RWPE1 (cell line): ENCODE measurements at places on chromosomes 4 and X.

DNA sequence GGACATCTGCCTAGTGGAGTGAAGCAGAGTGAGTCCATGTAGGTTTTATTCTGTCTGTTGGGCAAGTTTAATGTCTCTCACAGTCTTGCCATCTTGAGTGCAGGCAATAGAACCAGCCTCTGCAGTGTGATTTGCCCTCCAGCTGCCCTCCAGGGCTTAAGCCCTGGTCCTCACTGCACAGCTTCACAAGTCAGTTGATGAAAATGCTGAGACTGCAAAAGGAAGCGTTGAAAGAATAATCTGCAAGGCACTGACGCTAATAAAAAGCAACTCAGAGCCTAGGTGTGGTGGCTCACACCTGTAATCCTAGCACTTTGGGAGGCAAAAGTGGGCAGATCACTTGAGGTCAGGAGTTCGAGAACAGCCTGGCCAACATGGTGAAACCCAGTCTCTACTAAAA lies 54.1 kb upstream of the PHOX2B start:
- no peak for DNase-seq

DNA sequence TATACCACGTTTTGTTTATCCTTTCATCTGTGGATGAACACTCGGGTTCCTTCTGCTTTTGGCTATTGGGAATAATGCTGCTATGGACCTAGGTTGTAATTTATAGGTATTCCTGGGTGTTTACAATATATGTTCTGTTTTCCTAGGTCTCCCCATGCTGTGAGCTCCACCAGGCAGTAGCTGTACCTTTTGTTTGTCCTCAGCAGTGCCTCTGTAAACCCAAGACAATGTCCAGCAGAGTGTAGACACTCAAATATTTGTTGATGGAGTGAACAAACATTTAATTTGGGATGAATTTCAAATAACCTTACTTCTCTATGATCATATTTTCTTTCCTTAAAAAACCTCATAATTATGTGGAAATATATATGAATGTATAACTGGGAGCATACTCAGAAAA lies 259.5 kb upstream of the BOD1L1 start:
- no peak for DNase-seq

- no peak for DNase-seq
Observed at GRCh38 chr4:165418073-165418472, 39.3 kb downstream of the CPE start.

- no peak for DNase-seq
Observed at GRCh38 chrX:578531-578930, 52.1 kb upstream of the SHOX start.

DNA sequence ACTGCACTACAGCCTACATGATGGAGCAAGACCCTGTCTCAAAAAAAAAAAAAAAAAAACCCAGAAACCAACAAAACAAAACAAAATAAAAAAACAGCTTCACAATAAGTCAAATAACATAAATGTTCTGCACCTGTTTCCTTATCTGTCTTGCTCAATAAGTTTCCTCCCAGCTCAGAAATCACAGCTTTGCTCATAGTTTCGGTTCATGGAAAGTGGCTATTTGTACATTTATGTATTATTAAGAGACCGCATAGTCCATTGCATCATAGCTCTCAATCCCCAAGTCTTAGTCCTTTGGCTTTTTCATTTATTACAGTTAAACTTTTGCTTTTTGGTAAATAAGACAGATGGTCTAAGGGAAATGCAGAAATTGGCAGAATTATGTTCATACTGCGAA lies 24.4 kb upstream of the CFAP299 start:
- no peak for DNase-seq

DNA sequence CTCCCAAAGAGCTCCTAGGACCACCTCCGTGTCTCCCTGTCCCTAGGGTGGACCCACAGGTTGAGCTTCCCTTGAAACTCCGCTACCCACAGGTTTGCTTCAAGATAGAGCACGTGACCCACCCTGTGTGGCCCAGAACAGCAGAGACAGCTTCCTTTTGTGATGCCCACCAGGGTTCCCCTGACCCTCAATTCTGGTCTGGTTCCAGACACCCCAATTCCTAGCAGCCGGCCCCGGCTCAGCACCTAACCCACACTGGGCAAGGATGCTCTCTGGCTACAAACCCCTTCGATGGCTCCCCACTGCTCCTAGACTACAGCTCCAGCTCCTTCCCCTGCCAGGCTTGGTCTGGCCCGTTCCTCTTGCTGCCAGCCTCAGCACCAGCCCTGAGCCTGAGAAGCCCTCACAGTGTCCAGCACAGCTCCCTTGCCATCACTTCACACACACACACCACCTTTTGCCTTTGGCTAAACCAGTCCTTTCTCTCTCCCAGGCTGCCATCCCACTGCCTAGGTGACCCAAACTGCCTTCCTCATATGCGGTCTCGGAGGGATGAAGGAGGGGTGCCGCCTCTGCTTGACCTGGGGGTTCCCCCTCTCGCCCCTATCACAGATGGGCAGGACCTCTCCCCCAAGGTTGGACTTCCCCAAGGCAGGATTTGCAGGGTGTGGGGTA lies 6.2 kb downstream of the PNCK start:
- no peak for DNase-seq

DNA sequence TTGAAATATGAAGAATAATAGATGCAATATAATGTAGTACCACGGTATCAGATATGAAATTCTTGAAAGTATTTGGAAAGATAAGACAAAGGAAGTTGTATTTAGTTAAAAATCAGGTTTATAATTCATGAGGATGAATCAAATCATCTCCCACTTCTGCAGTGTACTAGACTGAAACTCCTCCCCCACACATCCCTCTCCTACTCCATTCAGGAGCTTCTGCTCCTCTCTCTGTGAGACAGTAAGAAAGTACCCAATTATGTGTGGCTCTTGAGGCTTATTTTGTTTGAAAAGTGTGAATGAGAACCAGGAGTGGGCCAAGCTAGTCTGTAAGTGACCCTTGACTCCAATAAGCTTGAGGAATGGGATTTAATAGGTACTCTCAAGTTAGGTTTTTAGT lies 9.5 kb downstream of the SLAIN2 start:
- DNase-seq = no peak

DNA sequence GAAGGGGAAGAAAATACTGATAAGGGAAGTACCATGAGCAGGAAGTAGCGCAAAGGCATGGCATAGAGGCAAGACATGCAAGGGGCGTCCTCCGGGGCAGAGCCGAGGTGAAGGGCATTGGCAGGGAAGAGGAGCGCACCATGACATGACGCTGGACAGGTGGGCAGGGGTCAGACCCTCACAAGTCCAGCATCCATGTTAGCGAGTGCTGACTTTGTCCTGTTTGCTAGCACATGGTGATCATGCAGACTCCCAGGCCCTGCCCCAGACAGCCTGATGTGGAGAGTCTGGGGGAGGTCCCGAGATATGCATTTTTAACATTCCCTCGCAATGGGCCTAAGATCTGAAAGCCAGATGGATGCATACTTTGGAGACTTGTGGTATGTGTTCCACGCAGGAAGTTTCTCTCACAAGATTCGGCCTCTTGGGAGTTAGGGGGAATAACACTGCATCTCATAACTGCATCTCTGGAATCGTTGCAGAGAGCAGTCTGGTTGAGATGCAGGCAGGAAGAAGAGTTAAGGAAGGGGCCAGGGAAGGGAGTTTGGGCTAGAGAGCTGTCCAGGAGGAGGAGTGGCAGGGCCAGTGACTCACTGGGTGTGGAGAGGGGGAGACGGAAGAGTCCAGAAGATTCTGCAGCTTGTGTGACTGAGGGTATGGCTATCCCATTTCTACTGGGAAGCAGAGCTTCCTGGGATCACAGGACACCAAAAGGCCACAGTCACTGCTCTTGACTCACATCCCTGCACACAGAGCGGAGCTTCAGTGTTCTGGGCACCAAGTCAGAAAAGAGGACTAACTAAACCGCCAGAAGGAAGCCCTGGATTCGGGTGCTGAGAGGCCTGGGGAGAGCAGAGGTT lies 59.7 kb downstream of the FAM184B start:
- DNase-seq = peak; percentile 13

GRCh38 chr4:100823066-100823992 lies 305.5 kb upstream of the EMCN start:
- DNase-seq = peak; percentile 50

GRCh38 chr4:101289306-101289705 lies 58.0 kb downstream of the PPP3CA start:
- DNase-seq = no peak

DNA sequence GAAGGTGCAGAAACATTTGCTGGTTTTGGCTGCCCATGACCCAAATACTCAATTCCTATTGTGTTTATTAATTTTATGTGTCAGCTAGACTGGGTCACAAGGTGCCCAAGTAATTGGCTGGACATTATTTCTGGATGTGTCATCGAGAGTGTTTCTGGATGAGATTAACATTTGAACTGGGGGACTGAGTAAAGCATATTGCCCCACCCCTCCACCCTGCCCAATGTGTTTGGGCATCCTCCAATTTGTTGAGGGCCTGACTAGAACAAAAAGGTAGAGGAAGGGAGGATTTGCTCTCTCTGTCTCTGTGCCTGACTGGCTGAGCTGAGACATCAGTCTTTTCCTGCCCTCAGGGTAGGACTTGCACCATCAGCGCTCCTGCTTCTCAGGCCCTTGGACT lies 29.7 kb upstream of the LCORL start:
- no peak for DNase-seq

DNA sequence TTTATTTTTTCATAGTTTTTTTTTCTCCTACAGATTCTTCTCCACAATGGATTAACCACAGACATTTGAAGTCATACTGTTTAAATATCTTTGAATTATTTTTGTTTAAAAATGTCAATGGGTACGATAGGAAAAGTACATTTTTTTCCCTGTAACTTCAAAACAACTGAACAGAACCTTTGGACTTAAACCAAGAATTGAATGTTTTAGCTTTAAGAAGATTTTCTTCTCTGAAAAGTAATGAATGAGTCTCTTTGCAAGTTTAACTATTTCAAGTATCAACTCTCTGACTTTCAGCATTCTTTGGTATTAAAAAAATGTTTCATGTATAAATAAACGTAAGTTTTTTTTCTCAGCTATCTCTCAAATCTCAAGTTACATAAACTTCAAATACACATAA lies 364.3 kb downstream of the FBXO8 start:
- DNase-seq = no peak

- peak; percentile 26 for DNase-seq
Observed at GRCh38 chrX:39772057-39772832, 325.5 kb downstream of the BCOR start.

GRCh38 chr4:53943345-53944085 lies 120.9 kb downstream of the CHIC2 start:
- DNase-seq = peak; percentile 76

DNA sequence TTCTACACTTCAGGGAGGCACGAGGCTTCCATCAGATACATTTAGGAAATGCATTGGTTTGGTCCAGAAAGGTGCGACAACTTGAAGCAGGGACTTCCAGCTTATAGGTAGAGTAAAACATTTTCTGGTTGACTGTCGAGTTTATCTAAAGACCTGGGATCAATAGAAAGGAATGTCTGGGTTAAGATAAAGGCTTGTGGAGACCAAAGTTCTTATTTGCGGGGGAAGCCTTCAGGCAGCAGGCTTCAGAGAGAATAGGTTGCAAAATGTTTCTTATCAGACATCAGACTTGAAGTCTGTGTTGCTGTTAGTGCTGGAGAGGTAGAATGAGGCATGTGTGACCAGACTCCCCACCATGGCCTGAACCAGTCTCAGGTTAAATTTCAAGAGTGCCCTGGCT lies 190.3 kb downstream of the TRIML1 start:
- DNase-seq = no peak

- DNase-seq = no peak
Observed at GRCh38 chrX:16756724-16757123, 29.5 kb upstream of the TXLNG start.

DNA sequence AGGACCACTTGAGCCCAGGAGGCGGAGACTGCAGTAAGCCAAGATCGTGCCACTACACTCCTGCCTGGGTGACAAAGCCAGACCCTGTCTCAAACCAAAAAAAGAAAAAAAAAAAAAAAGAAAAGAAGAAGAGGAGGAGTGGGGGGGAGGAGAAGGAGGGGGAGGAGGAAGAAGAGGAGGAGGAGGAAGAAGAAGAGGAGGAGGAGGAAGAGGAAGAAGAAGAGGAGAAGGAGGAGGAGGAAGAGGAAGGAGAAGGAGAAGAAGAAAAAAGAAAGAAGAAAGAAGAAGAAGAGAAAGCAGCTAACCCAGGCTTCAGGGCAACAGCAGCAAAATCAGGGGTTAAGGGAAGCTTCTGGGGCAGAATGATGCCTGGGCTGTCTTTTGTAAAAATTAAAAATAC lies 27.5 kb downstream of the VMA21 start:
- no peak for DNase-seq

DNA sequence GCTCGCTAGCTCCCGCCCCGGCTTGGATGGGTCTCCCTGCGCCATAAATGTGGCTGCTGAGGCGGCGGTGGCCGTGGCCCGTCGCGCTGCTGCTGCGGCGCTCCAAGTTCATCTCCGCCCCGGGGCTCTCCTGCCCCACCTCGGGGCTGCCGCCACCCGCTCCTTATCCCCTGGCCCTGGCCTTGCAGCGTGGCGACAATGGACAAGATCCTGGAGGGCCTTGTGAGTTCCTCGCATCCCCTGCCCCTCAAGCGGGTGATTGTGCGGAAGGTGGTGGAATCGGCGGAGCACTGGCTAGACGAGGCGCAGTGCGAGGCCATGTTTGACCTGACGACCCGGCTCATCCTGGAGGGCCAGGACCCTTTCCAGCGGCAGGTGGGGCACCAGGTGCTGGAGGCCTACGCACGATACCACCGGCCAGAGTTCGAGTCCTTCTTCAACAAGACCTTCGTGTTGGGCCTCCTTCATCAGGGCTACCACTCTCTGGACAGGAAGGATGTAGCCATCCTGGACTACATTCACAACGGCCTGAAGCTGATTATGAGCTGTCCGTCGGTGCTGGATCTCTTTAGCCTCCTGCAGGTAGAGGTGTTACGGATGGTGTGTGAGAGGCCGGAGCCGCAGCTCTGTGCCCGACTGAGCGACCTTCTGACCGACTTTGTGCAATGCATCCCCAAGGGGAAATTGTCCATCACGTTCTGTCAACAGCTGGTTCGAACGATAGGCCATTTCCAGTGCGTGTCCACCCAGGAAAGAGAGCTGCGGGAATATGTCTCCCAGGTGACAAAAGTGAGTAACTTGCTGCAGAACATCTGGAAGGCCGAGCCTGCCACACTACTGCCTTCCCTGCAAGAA lies 763 bp downstream of the USP38 start:
- DNase-seq = peak; percentile 16

DNA sequence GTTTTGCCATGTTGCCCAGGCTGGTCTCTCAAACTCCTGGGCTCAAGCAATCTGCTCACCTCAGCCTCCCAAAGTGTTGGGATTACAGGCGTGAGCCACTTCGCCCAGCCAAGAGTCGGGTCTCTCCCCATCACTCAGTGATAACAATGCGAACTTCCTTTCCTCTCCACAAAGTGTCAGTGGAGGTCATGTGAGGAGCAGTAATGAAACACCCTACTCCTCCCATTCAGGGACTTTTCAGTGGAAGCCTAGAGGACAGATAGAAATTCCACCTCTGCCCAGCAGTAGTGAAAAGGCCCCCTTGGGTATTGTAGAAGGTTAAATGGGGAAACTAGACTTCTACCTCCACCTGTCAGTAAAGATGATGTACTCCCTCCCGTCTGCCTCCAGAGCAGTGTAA lies 141.9 kb upstream of the STK26 start:
- no peak for DNase-seq

GRCh38 chrX:153065389-153065788 lies 6.9 kb upstream of the PNMA6A start:
- no peak for DNase-seq
